ENCODE measurements at places on chromosomes 12 and 14. TPM values are rescaled to one million over a fixed set of nuclear protein-coding genes. Genes with fewer than 3 reads are reported as not detected.

DNA sequence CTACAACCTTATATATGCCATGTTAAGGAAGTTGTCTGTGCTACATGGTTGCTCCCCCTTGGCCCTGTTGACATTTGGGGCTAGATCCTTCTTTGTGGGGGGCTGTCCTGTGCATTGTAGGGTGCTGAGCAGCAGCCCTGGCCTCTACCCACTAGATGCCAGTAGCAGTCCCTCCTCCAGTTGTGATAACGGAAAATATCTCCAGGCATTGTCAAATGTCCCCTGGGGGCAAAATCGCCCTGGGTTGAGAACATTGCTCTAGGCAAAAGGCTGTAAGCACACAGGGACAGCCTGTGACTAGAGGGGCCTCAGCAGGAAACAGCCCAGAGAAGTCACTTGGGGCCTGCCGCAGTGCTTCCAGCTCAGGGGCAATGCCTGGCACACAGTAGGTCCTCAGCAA is 1100.3 kb downstream of the BCL11B start:
- no peaks in the 10 kb centered on the region for H3K27me3 ChIP-seq
- H3K27ac ChIP-seq, result no peak overlapping the region
- no peak overlapping the region for H3K4me3 ChIP-seq
- no peak for DNase-seq

GRCh38 chr12:109771746-109772621 is 58.4 kb downstream of the FAM222A start:
- peak; percentile 6 for DNase-seq
- peaks cover 8% of the 10 kb centered on the region for H3K4me1 ChIP-seq
- H3K27ac ChIP-seq, result no peak overlapping the region
- no peak overlapping the region for H3K4me3 ChIP-seq
- no peaks in the 10 kb centered on the region for H3K27me3 ChIP-seq
- no peaks in the 10 kb centered on the region for H3K36me3 ChIP-seq

DNA sequence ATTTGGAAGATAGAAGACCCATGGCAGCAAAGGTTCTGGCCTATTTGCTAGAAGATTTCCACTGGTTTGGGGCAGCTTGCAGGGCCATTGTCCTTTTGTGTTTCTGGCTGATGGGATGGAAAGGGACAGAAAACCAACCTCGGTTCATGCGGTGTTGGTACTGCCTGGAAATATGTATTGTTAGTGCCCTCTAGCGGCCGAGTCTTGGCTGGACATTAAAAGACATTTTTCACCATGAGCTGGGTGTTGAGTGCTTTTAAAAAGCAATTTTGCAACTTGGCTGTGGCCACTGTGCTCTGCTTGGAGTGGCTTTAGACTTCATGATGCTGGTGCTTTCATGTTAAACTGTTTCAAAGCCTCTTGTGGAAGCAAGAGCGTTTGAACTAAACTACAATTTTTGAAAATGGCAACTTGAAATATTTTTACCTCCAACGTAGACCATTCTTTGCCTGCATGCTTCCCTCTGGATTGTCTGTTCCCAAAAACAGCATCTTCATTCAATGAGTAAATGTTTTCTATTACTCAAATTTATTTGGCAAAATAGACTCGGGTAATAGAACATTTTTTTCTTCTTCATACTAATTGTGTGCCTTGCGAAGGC is 102.7 kb upstream of the TBX5 start:
- peaks cover 4% of the 10 kb centered on the region for H3K27me3 ChIP-seq
- no peak overlapping the region for H3K4me3 ChIP-seq
- H3K36me3 ChIP-seq, result no peaks in the 10 kb centered on the region
- peak; percentile 21 for DNase-seq
- H3K4me1 ChIP-seq, result no peaks in the 10 kb centered on the region

- H3K4me3 ChIP-seq, result no peak overlapping the region
- H3K27ac ChIP-seq, result no peak overlapping the region
- H3K36me3 ChIP-seq, result no peaks in the 10 kb centered on the region
- DNase-seq, result no peak
- no peaks in the 10 kb centered on the region for H3K4me1 ChIP-seq
These were observed 271.0 kb downstream of the ALG10B start for GRCh38 chr12:38587594-38587993.

DNA sequence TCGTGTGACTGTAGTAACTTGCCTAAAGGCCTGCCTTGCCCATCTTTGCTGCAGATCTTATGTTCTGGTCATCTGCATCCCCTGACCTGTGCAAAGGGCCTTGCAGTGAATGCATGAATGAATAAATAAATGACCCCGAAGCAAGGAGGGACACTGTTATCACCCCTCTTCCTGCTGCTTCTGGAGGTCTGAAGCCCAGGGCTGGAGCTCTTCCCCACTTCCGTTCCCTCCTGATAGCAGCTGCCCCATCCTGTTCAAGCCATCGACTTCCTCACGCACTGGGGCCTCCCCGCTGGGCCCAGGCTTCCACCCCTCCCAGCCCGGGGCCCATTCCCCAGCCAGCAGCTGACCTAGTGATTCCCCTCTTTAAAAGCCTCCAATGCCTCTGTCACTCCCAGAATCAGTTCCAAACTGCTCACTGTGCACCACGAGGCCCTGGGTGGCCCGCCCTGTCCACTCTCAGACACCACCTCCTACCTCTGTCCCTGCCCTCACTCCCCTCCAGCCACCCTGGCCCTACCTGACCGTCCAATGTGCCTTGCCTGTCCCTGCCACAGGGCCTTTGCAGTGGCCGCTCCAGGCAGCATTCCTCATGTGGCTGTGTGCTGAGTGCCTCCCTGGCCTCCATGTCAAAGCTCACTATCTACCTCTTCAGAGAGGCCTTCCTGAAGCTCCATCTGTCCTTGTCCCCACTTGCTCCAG is 78.6 kb downstream of the SCARB1 start:
- no peak for DNase-seq
- no peak overlapping the region for H3K4me3 ChIP-seq
- no peak overlapping the region for H3K27ac ChIP-seq
- H3K27me3 ChIP-seq, result no peaks in the 10 kb centered on the region

GRCh38 chr12:109987615-109988014 is 8.6 kb downstream of the GIT2 start:
- H3K4me3 ChIP-seq, result no peak overlapping the region
- peaks cover 71% of the 10 kb centered on the region for H3K36me3 ChIP-seq
- no peak overlapping the region for H3K27ac ChIP-seq
- no peak for DNase-seq
- no peaks in the 10 kb centered on the region for H3K27me3 ChIP-seq

- peaks cover 18% of the 10 kb centered on the region for H3K27me3 ChIP-seq
- peak overlapping the region; percentile 100 for H3K4me3 ChIP-seq
- peak overlapping the region; percentile 61 for H3K27ac ChIP-seq
- peaks cover 27% of the 10 kb centered on the region for H3K4me1 ChIP-seq
These were observed 1.2 kb upstream of the AP1G2 start for GRCh38 chr14:23568600-23569331.

- no peak for DNase-seq
- no peaks in the 10 kb centered on the region for H3K36me3 ChIP-seq
- no peaks in the 10 kb centered on the region for H3K4me1 ChIP-seq
These were observed 22.6 kb downstream of the WSCD2 start for GRCh38 chr12:108151533-108152169.

GRCh38 chr14:65940056-65940735 is 527.7 kb downstream of the FUT8 start:
- no peak overlapping the region for H3K27ac ChIP-seq
- no peaks in the 10 kb centered on the region for H3K36me3 ChIP-seq
- H3K4me3 ChIP-seq, result no peak overlapping the region
- DNase-seq, result no peak
- peaks cover 11% of the 10 kb centered on the region for H3K27me3 ChIP-seq

GRCh38 chr14:104723651-104724406 is at the start of gene ADSS1:
ADSS1 (plus strand) TSS chr14:104724229; CDS start chr14:104724271, 42 bp downstream.
- H3K27me3 ChIP-seq, result peaks cover 5% of the 10 kb centered on the region
- peak; percentile 68 for DNase-seq
- H3K36me3 ChIP-seq, result peaks cover 7% of the 10 kb centered on the region
- no peaks in the 10 kb centered on the region for H3K4me1 ChIP-seq

DNA sequence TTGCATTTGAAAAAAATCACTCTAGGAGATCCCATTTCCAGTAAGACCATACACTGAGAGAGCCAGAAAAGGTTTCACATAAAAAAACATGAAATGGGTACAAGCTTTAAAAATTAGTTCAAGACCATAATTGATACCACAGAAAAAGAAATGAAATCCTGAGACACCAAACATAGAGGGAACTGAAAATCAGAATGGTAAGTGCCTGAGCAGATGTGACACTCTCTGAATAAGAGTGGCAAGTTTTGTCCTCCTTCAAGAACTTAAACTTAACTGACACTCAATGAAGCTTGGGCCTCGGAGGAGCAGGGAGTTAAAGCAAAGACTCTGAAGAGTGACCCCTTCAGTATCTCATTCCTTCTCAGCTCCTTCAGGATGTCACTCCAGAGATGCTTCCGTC is 23.2 kb upstream of the PTGDR start:
- no peaks in the 10 kb centered on the region for H3K36me3 ChIP-seq
- peaks cover 4% of the 10 kb centered on the region for H3K27me3 ChIP-seq
- H3K4me3 ChIP-seq, result no peak overlapping the region
- no peak for DNase-seq
- H3K27ac ChIP-seq, result no peak overlapping the region
- H3K4me1 ChIP-seq, result peaks cover 26% of the 10 kb centered on the region

DNA sequence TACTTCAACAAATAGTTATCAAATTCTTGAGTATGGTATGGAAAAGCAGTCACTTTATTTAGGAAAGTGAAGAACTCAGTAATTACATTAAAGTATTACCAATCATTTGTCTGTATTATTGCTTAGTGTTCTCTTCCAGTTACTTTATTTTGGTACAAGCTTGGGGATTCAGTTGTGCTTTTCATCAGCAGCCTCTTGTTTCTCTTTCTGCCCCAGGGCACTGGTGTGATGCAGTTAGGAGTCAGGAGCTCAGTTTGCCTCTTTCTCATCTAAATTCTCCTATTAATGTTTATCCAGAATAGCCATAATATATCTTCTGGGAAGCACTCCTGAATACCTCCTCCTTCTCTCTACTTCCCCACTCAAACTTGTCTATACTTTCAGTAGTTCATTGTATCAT is 25.7 kb downstream of the PMCH start:
- no peak for DNase-seq
- no peaks in the 10 kb centered on the region for H3K36me3 ChIP-seq
- no peak overlapping the region for H3K4me3 ChIP-seq
- H3K4me1 ChIP-seq, result no peaks in the 10 kb centered on the region

DNA sequence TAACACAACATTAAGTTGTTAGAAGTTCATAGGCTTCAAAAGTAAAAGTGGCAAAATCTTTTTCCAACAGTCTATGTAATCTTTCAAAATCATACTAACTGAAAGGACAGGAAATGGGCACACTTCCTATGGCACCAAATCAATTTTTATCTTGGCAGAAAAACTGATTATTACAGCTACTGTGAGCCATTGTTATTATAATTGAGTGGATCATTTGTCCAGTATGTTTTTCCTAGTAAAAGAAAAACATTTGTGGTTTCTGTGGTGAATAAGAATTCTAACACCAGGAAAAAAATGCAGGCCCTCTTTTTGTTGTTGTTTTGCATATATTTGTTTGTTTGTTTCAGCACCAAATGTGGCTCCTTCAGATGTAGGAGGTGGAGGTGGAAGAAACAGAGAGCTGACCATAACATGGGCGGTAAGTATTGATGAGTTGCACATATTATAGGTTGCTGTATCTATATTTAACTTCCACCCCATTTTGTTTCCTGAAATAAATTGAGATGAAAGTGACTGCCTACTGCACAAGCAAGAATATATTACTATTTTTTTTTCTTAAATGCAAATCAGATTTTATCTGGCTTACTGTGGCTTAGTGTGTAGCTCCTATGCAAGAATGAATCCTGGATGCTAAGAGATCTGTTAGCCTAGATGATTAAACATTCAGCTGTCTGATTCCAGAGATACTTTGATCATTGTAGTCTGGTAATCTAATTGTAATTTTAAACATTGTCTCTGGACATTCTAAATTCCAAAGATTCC is 174.1 kb upstream of the PDZRN4 start:
- no peaks in the 10 kb centered on the region for H3K36me3 ChIP-seq
- H3K4me1 ChIP-seq, result no peaks in the 10 kb centered on the region
- H3K27me3 ChIP-seq, result no peaks in the 10 kb centered on the region
- no peak overlapping the region for H3K4me3 ChIP-seq
- DNase-seq, result no peak

GRCh38 chr14:44736326-44736725 is 225.4 kb downstream of the KLHL28 start:
- no peaks in the 10 kb centered on the region for H3K36me3 ChIP-seq
- DNase-seq, result no peak
- no peaks in the 10 kb centered on the region for H3K4me1 ChIP-seq

DNA sequence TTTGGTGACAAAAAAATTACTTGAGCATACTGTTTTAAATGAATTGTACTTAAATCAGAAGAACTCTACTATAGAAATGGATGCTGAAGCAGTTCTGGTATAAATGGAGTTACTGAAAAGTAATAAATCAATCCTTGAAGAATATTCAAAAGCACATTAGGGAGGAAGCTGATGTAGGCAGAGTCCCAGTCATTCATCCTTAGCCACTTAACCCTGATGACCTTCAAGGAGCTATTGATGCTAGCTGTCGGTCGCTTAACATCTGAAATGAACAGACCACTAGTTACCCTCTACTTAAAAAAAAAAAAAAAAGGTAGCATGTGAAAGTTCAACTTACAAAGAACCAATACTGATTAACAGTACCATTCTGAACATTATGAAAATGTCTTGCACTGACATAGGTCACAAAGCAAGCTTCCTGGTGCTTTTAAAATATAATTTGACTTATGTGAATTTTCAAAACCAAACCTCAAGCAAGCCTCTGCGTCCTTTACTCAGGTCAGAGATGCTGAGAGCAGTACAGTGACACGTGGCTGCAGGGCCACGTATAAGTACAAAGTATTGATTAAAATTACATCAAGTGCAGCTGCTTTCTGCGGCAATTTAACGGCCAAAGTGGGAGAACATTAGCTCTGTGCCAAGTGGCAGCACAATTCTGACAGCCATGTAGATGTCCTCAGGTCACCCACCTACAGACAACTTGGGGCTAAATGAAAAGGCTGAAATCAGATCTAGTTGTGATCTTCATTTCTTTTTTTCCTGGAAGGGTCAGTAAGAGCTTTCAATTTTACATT is 18.1 kb downstream of the PPM1H start:
- no peak for DNase-seq
- H3K27ac ChIP-seq, result no peak overlapping the region
- no peaks in the 10 kb centered on the region for H3K36me3 ChIP-seq
- peaks cover 3% of the 10 kb centered on the region for H3K27me3 ChIP-seq

SYCP3 gene
- 0.49 TPM for total RNA-seq

BDKRB1 gene
- total RNA-seq, result not detected

GSC gene
- not detected for total RNA-seq

TTC7B gene
- 2.5 TPM for total RNA-seq

MFAP5 gene
- not detected for total RNA-seq

RAB15 gene
- total RNA-seq, result 0.34 TPM

PRKAB1 gene
- 43.9 TPM for total RNA-seq

APOLD1 gene
- total RNA-seq, result 0.75 TPM

C12orf54 gene
- total RNA-seq, result not detected

CFAP54 gene
- 0.44 TPM for total RNA-seq
